ENCODE measurements at places on chromosomes 7 and 10.

GRCh38 chr10:43857206-43857930 lies 208.7 kb upstream of the ZNF32 start:
- peak; percentile 84 for ATAC-seq

- no peak for ATAC-seq
Observed at GRCh38 chr10:127080317-127080716, 116.1 kb downstream of the INSYN2A start.

- ATAC-seq = no peak
Observed at GRCh38 chr10:75544993-75545706, 113.7 kb downstream of the LRMDA start.

DNA sequence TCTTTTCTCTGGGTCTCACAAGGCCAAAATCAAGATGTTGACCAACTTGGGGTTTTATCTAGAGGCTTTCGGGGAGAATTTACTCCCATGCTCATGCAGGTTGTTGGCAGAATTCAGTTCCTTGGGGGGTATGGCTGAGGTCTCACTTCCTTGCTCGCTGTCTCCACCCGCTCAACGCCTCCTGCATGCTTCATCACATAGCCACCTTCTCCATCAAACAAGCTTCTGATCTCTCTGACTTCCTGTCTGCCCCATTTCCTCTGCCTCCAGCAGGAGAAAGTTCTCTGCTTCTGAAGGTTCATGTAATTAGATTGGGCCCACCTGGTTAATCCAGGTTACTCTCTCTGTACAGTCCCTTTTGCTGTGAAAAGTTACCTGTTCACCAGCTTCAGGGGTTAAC lies 179.1 kb upstream of the FZD1 start:
- ATAC-seq = no peak

GRCh38 chr7:32941181-32941580 lies 16.1 kb upstream of the FKBP9 start:
- ATAC-seq = no peak

- ATAC-seq = no peak
Observed at GRCh38 chr7:38756521-38756920, 125.3 kb upstream of the AMPH start.

DNA sequence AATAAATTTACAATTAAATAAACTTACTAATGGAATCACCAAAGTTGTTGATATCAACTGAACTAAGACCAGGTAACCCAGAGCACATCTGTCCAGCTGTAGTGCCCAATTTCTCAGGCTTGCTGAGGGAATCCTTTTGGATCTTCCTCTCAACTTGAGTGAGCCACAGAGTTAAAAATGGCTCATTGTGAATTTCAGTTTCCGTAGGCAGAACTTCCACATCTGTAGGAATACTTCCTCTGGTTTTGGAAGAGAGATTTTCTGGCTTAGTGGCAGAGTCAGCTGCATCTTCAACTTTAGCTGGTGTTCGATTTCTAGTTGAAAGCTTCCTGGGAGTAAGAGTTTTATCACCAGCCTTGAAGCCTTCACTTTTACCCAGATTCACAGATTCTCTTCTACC lies 11.3 kb downstream of the MKI67 start:
- ATAC-seq = no peak
